Activated CD4-positive, alpha-beta T cell treated with anti-CD3 and anti-CD28 coated beads, Interleukin-2, amount 10 ng/mL, durations not matched to agents 24 days and 14 days (primary cell): ENCODE measurements at places on chromosomes 12 and 14.
A peak's percentile ranks its signal among the peaks of the same experiment; 100 is the strongest.

DNA sequence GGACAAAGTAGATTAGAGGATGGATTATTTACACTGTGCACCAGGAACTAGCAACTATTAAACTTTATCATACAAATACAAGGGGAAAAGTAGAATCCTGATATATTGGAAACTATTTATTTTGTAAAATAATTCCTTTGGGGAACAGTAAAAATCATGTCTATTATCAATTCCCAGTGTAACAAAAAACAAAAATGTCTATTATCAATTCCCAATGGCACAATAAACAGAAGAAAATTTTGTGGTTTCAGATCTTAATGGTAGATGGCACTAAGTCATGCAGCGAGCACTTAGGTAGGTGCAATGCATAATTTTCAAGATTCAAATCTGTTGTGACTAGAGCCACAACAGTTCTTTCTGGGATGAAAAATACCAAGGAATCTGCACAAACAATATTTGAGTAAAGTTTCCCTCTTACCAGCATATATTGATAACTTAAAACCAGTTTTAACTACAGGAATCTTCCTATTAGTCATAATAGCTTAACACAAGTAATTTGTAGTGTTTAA lies 13.7 kb downstream of the CFL2 start:
- no peak for DNase-seq

DNA sequence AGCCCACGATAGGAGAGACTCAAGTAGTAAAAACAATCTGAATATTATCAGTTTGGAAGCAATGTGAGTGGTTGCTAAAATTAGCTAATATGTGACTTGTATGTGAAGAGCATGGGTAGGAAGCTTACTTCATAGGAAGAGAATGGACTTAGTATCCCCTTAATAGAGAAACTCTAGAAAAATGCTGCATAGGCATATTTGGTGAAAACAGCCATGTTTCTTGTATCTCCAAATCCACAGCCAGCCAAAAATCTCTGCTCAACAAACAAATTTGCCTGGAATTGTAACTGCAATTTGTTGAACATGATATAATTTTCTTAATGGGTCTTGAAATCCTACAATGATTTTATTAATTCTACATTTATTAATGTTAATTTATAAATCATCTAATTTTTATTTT lies 1252.9 kb upstream of the TMEM132C start:
- no peak for DNase-seq

DNA sequence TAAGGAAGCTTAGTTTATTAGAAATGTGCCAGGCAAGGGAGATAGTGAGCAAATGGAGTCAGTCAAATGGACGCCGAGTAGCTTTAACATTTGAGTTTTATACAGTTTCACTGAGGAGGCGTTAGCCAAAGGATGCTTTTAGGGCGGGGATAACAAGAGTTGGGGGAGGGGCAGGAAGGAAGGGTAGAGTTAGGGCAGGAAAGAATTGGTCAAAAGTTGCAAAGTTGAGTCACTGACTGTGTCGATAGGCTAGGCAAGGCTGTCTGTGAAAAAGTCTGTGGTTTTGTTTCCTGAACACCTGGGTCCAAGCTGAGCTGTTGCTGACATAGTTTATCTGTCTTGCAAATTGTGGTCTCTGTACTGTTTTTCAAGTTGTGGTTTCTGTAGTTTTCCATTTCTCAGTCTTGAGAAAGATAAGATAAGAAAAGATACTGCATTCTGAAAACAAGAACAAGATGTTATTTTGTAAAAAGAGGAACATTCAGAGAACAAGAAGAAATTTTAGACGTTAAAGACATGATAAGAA lies 62.6 kb upstream of the RESF1 start:
- peak; percentile 96 for DNase-seq

GRCh38 chr12:47216150-47216677 lies 136.5 kb upstream of the AMIGO2 start:
- DNase-seq = peak; percentile 93

DNA sequence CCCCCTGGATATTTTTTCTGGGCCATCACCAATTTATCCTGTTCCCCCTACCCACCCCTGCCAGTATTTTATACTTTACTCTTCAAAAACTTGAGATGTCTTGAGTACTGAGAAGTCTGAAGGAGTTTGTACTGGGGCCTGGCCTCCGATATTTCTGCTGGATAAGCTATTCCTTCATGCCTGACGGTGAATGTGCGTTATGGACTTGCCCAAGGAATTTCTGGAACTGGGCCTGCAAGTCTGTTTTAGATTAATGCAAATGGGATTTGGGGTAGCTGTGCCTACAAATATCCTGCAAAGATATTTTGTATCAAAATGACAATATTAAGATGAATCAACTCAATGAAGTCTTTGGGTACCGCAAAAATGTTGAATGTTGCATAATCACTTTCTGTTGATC lies at the start of gene PTCSC3:
Gene PTCSC3, minus strand, starts transcription at position 199 of the 400 bp plus-strand sequence.
- no peak for DNase-seq

DNA sequence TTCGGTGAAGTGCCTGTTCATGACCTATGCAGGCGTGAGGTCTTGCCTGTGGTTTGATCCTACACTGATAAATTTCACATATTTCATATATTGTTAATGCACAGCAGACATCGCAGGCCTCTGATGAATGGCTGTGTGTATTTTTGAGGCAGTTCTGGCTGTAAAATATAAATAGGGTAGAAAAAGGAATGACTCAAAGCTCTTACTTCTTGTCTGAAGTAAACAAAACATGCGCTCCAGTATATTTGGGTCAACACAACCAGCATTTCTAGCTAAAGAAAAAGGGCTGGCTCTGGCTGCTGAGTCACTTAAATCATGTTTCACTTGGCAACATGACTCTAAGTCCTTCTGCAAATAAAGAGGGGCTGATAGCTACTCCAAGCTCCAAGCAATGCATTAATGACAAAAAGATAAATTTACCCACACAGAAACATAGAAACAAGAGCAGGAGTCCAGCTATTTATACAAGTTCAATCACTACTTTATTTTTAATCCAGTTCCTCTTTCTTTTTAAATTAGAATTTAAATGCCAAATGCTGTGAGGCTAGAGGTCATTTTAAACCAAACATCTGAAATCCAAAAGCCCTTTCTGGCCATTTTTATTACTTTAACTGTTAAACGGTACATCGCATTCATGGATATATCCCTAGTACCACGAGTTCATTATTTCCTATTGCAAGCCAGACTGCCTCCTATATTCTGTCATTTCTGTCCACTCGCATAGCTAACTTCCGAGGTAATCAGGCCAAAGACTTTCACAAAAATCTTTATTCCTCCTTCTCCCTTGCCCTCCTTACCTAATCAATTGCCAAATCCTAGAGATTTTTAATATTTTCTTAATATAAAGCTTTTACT lies 54.3 kb upstream of the TMCC3 start:
- DNase-seq = no peak

GRCh38 chr12:6840761-6841515 lies at the start of gene GNB3:
GNB3 (plus strand) TSS chr12:6840925; CDS start chr12:6841288, 363 bp downstream.
- DNase-seq = no peak

- no peak for DNase-seq
These were observed 23.6 kb upstream of the FERMT2 start for GRCh38 chr14:52974406-52974805.
